ENCODE measurements at places on chromosomes 5 and 9.

GRCh38 chr5:5025774-5026408 is 114.2 kb upstream of the ADAMTS16 start:
- DNase-seq = peak; percentile 80

DNA sequence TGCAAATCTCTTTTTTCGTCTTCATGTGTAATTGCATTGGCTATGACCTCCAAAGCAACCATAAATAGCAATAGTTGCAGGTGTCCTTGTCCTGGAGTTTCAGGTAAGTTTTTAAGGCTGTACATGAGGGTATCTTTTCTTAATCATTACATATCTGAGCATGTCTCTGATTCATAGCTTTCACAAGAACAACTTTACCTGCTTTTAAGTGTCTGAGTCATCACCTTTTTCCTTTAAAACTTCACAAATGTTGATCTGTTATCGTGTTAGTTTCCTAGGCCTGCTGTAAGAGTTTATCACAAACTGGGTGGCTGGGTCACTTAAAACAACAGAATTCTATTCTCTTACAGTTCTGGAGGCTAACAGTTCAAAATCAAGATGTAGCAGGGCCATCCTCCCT is 13.8 kb downstream of the GARNL3 start:
- peak; percentile 78 for DNase-seq

DNA sequence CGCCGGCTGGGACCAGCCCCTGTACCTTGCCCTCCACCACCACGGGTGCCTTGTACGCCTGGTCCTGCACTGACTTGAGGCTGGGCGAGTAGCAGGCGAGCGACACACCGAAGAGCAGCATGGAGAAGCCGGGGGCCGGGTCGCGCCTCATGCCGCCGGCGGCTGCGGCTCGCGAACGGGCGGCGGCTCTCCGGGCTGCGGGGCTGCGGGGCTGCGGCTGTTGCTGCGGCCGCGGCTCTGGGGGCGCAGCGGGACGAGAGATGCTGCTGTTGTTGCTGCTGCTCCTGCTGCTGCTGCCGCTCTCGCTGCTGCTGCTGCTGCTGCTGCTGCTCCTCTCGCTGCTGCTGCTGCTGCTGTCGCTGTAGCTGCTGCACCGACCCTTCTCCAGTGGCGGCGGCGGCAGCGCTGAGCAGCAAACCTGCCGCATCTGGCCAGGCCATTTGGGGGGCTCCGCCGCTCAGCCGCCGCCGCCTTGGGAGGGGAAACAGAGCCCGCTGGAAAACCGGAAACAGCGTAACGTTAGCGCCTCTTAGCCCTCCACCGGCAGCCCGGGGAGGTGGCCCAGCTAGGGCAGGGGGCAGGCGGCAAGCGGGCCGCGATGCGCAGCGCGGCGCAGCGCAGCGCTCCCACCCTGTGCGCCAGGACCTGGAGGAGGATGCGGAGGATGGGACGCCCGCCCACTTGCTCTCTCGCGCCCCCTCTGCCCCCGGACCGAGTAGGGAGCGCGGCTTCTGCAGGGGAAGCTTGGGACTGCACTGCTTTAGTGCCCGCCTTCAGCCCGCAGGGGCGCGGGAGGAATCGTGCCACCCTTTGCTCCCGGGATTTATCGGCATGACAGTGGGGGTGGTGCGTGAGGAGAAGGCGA is at the start of gene NRG2:
NRG2 (minus strand) TSS at position 657 of the 865 bp plus-strand sequence.
- DNase-seq = no peak

DNA sequence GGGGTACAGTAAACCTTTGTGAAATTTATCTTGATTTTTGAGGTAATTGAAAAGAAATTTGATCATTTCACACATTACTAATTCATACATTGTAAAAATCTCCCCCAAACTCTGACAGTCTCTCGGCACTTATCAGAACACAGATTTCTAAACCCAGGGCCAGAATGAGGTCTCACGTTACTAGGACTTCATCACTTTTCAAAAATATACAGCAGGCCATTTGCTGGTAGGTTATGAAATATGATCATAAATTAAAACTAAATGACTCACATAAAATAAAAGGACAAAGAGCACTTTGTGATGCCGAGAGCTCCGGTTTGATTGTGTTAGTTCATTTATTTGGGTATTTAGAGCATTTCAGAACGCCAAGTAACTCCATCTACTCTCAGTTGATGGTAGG is 17.0 kb downstream of the MSX2 start:
- DNase-seq = no peak

- DNase-seq = peak; percentile 29
Observed at GRCh38 chr5:54275361-54275760, 35.0 kb downstream of the ARL15 start.

DNA sequence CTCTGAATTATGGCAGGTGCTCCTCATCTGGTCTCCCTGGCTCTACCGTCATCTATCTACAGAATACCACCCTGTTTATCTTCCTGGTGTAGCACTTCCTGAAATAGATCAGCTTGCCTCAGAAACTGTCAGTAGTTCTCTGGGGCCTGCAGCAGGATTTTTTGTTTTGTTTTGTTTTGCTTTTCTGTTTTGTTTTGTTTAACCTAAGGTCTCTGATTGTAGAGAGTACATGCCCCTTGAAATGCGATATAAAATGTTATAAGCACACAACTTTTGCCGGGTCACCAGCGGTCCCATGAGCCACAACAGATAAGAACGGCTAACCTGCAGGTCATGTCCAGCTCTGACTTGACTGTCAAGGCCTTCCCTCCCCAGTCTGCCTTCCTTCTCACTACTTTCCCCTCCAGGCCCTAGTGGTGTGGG is 26.6 kb upstream of the CREBRF start:
- DNase-seq = no peak

DNA sequence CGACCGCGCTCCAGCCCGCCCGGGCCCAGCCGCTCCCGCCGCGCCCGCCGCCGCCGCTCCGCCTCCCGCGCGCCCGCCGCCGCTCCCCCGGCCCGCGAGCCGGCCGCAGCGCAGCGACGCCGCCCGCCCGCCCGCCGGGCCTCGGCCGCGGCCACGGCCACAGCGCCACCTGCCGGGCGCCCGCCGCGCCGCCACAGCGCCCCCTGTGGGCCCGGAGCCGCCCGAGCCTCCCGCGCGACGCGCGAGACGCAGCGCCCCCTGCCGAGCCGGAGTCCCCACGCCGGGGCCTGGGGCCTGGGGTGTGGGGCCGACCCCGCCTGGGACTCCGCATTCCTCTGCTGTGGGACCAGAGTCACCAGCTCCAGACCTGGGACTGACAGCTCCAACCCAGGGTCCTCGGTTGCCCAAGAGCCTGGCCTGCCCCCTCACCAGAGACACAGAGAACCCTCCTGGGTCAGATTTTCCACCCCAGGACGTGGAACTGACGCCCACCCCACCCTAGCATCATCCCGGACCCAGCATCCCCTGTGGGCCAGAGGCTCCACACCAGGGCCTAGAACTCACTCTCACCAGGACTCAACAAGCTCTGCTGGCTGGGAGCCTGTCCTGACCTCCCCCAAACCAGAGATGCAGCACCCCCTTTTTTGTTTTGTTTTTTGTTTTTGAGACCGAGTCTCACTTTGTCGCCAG is at the start of gene RAPGEF1:
RAPGEF1 (minus strand) TSS at position 118 of the 690 bp plus-strand sequence. CDS start 246 bp downstream, outside the sequence.
- DNase-seq = no peak

GRCh38 chr5:90941002-90941720 is 382.6 kb downstream of the ADGRV1 start:
- peak; percentile 66 for DNase-seq

GRCh38 chr5:167332309-167332708 is 959.1 kb upstream of the WWC1 start:
- DNase-seq = no peak

DNA sequence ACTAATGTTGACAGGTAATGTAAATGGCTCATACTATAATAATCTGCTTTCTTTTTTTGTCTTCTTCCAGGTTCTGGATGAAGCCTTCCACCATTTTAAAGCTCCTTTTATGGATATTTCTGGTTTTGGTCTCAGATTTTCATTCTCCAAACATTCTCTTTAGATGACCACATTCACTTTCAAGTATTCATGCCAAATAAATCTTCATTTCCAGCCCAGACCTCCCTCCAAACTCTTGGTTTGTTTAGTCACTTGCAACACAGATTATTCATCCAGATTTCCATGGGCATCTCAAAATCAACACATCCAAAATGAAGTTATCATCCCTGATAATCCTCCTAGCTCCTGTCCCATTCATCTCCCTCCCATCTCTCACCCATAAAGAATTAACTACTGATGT is 40.3 kb upstream of the SVEP1 start:
- no peak for DNase-seq

DNA sequence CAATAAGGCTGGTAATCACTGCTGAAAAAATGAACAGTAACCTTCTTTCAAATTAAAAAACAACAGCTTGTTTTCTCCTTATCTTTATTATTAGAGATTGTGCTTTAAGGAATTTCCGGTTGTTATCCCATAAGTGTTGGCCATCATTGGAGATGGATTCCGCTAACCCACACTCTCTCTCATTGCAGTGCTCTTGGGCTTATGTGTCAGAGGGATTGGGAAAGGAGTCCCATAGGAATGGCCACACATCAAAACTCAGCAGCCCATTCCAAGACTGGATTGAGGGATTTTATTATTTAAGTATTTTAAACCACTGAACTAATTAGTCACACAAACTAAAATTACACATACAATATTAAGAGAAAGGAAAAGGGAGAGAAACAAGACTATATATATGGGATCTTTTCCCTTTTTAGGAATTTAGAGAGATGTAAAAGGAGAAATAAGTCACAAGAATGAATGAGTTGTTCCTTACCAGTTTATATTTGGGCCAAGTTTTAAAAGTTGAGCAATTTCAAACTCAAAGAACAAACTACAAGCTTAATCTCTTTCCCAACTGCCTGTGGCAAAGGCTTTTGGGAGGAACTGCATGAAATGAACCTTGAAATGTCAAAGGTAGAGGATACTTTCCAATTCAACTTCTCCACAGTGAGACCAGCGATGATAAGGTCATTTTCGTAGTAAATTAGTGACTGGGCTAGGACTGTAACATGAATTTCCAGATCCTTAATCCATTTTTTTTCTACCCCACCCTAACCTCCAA is 2.4 kb downstream of the SPINK6 start:
- peak; percentile 56 for DNase-seq

DNA sequence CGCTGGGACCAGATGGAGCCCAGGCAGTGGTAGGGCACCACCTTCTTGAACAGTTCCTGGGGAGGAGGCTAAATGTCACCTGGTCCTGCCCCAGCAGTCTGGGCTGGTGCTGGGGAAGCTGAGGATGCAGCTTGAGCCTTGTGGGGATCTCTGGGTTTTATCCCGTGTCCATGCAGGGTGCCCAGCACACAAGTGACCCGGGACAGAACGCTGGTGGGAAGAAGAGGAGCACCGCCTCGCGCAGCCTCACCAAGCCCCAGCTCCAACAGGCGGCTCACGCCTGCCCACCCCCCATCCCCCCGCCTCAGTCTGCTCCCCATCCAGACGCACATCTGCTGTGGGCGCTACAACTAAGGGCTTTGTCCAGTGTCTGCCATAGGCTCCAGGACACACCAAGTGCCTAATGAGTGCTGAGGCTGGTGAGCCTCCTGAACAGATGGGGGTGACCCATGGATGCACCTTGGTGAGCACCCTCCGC is 13.8 kb downstream of the RALGDS start:
- DNase-seq = no peak

DNA sequence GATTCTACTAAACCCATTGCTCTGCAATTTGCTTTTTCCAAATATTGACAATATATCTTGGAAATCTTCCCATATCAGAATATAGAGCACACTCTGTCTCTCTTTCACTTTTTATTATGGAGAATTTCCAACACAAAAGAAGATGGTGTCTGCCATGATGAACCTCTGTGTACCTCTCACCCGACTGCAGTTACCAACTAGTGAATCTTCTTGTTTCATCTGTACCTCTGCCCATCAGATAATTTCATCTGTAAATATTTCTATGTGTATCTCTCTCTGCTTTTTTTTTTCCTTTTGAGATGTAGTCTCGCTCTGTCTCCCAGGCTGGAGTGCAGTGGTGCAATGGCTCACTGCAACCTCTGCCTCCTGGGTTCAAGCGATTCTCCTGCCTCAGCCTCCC is 62.8 kb downstream of the NTNG2 start:
- DNase-seq = no peak

DNA sequence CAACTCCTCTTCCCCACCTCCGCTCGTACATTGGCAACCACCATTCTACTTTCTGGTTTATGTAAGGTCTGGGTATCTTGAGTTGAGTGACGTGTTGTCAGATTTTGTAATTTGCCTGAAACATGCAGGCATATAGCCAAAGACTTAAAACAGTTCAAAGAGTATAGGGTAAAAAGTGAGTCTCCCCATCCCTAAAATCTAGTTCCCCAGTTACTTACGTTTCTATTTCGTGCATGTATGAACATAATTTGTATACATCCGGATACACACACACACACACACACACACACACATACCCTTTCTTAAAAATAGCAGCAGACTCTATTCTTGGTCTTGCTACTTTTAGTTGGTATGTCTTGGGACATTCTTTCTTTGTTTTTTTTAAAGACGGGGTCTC is 915 bp downstream of the HSDL2 start:
- peak; percentile 23 for DNase-seq

- DNase-seq = no peak
Observed at GRCh38 chr9:120891884-120892747, 15.1 kb upstream of the PHF19 start.

GRCh38 chr5:155926031-155926430 is 400.9 kb upstream of the SGCD start:
- DNase-seq = no peak

GRCh38 chr9:113131689-113132151 is 19.1 kb upstream of the SLC31A2 start:
- DNase-seq = peak; percentile 34

DNA sequence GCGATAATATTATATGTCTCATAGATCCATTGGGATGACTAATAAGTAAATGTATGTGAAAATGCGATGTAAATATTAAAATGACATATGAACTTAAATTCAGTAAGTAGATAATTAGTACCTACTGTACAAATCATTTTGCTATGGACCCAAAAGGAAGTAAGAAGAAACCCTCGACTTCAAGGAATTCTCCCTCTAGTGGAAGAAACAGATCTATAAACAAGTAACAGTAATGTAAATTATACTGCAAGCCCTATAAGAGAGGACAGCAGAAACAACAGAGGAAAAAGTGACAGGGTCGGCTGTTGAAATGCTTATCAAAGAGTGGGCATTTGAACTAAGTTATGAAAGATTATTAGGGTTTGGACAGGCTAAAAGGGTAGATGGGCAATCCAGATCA is 320.3 kb downstream of the DMAC1 start:
- DNase-seq = no peak

GRCh38 chr5:6487081-6487480 is 38.4 kb downstream of the UBE2QL1 start:
- DNase-seq = no peak

DNA sequence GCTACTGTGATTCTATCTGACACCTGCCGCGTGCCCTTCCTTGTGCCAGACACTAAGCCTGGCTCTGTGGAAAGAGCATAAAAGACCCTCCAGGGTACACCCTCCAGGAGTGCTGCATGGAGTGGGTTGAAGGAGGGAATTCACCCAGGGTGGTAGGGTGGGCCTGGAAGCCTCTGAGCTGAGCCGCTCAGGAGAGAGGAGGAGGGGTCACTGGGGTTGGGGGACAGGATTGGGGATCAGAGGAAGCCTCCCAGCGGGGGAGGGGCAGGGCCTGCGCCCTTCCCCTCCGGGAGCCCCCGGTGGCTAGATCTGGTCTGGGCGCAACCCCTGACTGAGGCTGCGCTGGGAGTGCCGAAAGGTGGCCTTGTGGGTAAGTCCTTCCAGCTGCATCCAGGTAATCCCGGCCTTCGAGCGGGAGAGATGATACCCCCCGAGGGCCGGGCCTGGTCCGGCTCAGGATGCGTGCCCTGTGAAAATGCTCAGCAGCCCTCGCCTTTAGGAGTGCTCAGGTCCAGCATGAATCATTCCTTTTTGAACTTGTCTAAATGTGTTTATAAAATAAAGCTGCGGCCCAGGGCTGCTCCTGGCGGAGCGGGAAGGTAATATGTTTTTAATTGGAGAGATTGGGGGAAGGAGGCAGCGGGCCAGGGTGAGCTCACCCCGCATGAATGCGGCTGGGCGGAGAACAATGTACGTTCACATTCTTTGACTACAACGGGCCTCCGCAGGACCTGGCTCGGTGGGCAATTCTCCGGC is 118.1 kb upstream of the SMIM23 start:
- DNase-seq = peak; percentile 27

Data from renal cortical epithelial cell (primary cell).